ENCODE measurements at places on chromosomes 4 and X.

- DNase-seq = no peak
These were observed 2.3 kb downstream of the IRF2 start for GRCh38 chr4:184471881-184472613.

DNA sequence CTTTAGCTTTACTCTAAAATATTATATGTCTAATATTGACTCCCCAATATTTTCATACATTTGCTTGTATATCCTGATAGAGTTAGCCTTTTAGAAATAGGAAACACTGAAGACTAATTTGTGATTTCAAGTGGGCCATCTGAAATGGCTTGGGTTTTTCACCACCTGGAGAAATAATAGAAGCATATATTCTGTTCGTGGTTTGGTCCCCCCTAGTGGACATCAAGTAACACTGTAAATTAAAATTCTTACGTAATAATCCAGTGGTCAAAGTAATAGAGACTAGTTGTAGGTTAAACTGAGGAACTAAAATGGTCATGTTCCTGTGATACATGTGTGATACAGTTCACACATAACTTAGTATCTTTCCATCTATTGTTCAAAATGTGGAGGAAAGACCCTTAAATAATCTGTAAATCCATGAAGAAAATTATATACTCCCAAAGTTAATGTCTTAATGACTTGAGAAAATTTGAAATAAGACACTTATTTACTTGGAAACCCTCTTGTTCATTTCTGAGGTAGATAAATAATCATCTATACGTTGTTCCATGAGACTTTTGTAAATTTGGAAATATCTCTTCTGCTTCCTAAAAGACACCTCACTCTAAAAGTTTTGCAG lies 79.8 kb upstream of the SMARCAD1 start:
- peak; percentile 3 for DNase-seq

DNA sequence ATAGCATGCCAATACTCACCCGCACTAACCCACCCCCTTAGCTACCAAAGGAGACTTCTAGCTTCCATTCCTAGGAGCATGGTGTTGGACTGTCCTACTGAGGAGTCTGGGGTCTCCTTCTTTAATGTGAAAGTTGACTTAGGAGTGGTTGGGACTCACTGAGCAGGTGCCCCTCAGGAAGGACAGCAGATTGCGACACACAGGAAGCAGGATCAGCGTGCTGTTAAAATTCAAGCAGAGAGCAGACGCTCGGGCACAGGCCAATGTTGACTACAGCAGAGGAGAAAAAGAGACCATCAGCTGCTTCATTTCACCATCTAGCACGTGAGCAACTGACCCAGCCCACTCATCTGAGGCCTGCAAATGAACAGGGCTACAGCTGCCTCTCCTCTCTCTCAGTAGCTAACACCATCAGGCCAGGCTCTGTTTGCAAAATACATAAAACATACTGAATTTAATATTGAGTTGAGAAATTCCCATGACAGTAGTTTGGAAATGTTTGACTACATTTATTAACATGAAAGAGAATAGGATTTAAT lies 10.8 kb downstream of the NOX1 start:
- no peak for DNase-seq

GRCh38 chrX:23003116-23003515 lies 3.4 kb downstream of the DDX53 start:
- no peak for DNase-seq

DNA sequence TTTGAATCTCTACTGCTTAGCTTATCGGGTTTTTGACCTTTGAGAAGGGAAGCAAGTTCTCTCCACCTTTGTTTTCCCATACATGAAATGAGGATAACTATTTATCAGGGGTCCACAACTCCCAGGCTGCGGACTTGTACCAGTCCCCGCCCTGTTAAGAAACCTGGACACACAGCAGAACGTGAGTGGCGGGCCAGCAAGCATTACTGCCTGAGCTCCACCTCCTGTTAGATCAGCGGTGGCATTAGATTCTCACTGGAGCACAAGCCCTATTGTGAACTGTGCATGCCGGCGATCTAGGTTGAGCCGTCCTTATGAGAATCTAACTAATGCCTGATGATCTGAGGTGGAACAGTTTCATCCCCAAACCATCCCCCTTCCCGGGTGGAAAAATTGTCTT lies 579.5 kb downstream of the GALNTL6 start:
- no peak for DNase-seq

- no peak for DNase-seq
These were observed 686 bp downstream of the MTHFD2L start for GRCh38 chr4:74158466-74159142.

DNA sequence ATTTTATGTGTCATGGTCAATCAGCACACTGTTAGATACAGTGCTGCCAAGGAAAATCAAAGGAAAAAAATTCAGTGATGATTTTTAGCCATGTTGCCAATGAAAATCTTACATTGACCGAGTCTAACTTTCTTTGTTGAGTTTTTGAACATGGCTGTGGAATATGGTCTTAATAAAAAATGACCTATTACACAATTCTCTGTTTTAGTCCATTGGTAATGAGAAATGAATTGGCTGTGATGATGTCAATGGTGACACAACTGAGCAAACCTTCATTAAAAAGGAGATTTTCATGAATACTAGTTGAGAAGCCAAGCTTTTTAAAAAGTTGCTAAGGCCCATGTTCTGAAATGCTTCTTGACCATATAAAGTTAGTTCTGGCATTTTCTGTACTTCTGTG lies 225.9 kb upstream of the GYPA start:
- DNase-seq = no peak

- no peak for DNase-seq
These were observed 226.1 kb upstream of the KCNIP4 start for GRCh38 chr4:22174640-22175039.

- DNase-seq = no peak
These were observed 24.6 kb downstream of the TRO start for GRCh38 chrX:54945224-54945623.

GRCh38 chr4:182807346-182807745 lies 109.8 kb downstream of the DCTD start:
- no peak for DNase-seq

GRCh38 chr4:33715841-33716395 lies 2528.4 kb downstream of the ARAP2 start:
- DNase-seq = no peak

DNA sequence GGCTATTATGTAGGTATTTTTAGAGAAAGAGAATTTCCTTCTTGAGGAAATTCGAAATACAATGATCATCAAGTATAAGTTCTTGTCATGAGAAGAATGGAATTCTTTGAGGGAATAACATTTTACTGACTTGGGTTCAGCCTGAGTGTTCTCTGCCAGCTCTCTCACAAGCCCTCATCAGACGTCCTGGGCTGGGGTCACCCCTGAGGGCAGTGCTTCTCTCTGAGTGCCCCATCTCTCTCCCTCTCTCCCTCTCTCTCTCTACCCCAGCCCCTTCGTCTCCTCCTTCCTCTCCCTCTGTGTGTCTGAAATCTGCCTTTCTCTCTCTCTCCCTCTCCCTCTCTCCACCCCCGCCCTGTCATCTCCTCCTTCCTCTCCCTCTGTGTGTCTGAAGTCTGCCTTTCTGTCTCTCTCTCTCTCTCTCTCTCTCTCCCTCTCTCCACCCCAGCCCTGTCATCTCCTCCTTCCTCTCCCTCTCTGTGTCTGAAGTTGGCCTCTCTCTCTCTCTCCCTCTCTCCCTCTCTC lies 241.7 kb upstream of the PSAPL1 start:
- DNase-seq = no peak

GRCh38 chr4:184439856-184440594 lies 34.3 kb downstream of the IRF2 start:
- no peak for DNase-seq

- DNase-seq = no peak
These were observed 22.1 kb upstream of the CEP135 start for GRCh38 chr4:55926610-55927009.

GRCh38 chrX:11435568-11435967 lies 142.4 kb downstream of the AMELX start:
- no peak for DNase-seq

DNA sequence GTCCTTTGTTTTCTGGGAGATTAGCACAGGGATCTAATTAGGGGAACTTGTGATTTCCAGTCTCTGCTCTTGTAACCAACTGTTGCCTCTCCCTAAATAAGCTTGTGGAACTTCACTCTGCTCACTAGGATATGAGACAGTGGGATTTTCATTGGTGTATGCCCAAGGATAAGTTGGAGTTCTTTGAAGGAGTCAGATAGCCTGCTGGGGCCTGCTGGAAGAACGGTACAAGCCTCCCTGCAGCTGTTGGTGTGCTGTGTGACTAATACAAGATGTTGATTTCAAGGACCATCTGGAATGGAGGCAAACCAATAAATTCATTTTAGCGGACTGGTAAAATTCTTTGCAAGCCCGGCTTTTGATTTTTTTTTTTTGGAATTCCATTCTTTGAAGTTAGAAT lies 167.0 kb downstream of the AASDH start:
- DNase-seq = no peak

DNA sequence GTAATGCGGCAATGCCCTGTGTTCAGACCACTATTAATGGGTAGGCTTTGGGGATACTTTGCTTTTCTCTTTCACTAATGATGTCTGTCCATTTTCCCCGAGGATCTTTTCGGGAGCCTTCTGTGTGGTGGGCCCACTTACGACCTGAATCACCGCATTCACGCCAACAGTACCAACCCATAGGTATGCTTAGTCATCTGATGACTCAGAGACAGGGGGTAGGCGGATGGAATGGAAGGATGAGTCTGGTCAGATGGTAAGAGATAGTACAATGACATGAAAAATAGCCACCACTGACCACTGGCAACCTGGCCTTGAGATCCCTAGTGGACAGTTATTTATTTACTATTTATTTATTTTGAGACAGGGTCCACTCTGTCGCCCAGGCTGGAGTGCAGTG lies 76.0 kb upstream of the DHRSX start:
- DNase-seq = no peak

GRCh38 chrX:11670316-11670715 lies 4.6 kb upstream of the ARHGAP6 start:
- no peak for DNase-seq

- DNase-seq = peak; percentile 16
These were observed 20.8 kb downstream of the HMX1 start for GRCh38 chr4:8850830-8851188.

DNA sequence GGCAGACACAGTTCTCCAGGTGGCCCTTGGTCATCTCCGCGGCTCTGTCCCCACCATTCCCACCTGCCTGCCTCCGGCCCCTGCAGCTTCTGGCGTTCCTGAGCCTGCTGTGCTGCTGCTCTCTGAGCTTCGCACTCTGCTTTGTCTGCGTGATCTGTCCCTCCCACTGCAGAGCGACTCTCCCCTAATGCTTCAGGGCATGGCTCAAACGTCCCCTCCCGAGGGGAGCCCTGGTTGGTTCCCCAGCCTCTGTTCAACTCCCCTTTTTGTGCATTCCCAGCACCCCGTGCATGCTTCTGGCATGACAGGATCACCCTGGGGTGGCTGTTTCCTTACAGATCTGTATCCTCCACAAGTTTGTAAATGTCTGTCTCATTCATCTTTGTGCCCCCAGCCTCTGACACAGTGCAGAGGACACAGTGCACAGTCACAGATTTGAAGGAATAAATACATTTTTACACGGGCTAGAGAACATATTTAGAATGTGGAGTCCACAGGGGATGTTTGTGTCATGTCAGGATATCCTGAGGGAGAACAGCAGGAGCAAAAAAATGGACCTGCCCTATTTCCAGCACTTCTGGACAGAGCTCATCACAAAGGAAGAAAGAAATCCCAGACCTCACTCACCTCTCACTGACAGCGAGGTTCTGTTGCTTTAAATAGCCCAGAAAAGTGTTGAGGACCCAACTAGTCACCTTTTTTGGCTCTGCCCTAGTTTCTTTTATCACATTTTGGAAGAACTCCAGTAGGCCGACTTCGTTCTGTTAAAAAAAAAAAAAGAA lies 72.6 kb downstream of the GATB start:
- no peak for DNase-seq

- no peak for DNase-seq
These were observed 2.0 kb downstream of the PGK1 start for GRCh38 chrX:78105944-78106650.

DNA sequence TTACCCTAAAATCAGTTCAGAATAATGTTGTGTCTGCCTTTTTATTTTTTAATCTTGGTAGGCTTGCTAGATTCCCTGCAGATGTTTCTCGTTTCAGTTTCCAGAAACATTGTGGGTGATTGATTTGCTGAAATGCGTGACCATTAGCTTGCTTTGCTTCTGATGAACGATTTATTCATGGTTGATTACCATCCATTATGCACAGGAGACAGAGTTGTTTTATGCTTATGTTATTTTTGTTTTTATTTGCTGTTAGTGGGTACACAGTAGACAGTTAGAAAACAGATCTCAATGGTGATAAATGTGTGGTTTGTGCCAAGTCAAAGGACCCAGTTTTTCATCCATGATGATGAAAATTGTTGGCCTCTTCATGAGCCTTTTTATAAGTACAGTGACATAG lies 455.6 kb upstream of the BOD1L1 start:
- DNase-seq = no peak

DNA sequence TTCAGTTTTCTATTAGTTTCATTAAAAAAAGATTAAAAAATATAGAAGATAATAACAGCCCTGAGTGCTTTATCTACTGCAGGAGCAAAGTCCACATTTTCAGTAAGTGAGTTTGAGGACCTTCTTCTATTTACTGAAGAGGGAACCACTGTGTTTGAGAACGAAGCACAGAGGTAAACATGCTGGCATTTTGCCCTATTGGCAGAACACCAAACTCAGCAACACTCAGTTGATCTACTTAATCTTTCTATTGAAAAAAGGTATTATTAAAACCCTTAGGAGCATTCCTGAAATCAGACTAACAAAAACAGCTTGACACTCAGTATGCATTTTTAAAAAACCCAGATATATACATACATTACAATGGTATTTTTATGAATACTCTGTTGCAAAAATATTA lies 1496.7 kb downstream of the TECRL start:
- no peak for DNase-seq

DNA sequence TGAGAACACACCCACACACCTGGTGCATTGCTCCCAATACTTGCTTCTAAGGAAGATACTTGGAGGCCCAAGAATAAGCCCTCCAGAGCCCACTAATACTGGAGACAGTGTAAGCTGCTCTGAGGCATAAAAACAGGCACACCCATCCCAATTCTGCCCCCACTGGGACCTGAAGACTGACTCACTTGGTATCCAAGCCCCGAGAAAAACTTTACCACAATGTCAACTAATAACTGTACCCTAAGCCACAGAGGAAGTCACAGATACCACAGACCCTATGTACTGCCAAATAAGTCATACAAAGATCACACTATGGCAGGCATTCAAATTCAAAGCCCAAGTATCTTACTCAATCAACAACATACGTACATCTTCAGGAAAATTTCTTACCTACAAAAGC lies 398.2 kb upstream of the SPANXN1 start:
- DNase-seq = no peak
